ENCODE measurements at places on chromosomes 7 and 10. TPM values are rescaled to one million over a fixed set of nuclear protein-coding genes. Genes with fewer than 3 reads are reported as not detected.

The CNNM2 gene
- 6.4 TPM for total RNA-seq

The SLC39A12 gene
- not detected for total RNA-seq

The C7orf57 gene
- not detected for total RNA-seq

The DNAJC12 gene
- total RNA-seq = 2.3 TPM

The FAM25C gene
- total RNA-seq = not detected

The CCDC3 gene
- total RNA-seq = 0.36 TPM

The PCLO gene
- total RNA-seq = under 0.01 TPM

The BTBD16 gene
- total RNA-seq = not detected

The MCM10 gene
- 11.8 TPM for total RNA-seq

The MGMT gene
- total RNA-seq = 11.5 TPM

The RSU1 gene
- total RNA-seq = 134 TPM

The NYAP1 gene
- total RNA-seq = 0.28 TPM

- H3K27ac ChIP-seq = peak overlapping the region; percentile 44
- no peak overlapping the region for H3K4me3 ChIP-seq
- peak; percentile 85 for DNase-seq
- H3K4me1 ChIP-seq = peaks cover 5% of the 10 kb centered on the region
- H3K36me3 ChIP-seq = peaks cover 14% of the 10 kb centered on the region
Measured at GRCh38 chr10:73076360-73077183, 20.1 kb downstream of the P4HA1 start.

DNA sequence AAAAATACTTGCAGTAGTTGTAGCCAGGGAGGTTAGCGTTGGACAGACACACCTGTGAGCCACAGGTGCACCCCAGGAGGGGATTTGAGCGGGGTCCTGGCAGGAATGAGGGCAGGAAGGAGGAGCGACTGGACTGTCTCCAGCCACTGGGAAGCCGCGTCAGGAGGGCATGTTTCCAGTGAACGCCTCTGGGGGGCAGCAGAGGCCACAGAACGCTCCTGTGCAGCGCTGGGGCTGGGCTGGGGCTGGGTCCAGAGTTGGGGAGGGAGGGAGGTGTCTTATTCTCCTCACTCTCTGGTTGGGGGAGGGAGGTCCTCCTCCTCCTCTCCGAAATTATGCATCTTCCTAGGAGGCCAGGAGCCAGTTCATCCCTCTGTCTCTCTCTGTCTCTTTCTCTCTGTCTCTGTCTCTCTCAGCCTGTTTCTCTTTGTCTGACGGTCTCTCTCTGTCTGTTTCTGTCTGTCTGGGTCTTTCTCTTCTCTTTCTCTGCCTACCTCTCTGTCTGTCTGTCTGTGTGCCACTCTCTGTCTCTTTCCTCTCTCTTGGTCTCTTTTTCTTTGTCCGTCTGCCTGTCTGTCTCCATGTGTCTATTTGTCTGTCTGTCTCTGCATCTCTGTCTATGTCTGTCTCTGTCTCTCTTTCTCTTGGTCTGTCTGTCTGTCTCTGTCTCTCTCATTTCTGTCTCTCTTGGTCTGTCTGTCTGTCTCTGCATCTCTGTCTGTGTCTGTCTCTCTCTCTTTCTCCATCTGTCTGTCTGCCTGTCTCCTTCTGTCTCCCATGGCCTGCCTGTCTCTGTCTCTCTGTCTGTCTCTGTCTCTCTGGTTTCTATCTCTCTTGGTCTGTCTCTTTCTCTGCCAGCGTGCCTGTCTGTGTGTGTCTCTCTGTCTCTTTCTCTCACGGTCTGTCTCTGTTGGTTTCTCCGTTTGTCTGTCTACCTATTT, 9.9 kb upstream of the PSMG3 start:
- no peaks in the 10 kb centered on the region for H3K36me3 ChIP-seq
- DNase-seq = peak; percentile 32
- no peak overlapping the region for H3K27ac ChIP-seq
- H3K4me3 ChIP-seq = no peak overlapping the region

DNA sequence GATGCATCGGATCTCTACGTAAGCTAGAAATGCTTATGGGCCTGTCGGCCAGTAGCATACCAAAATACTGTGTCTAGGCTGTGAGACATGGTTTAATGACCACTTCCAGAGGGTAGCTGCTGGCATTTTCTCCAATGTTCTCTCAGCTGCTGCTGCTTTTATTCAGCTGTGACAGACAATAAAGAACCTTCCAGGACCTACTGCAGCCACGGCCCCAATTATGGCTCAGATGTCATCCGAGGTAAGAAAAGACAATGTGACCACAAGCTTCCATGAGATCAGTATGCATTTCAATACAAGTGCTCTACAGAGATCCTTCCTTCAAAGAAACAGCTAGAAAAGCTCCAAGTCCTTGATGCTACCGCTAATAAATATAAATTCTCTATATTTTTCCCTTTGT, 256.2 kb downstream of the SDHAF3 start:
- no peaks in the 10 kb centered on the region for H3K36me3 ChIP-seq
- no peak overlapping the region for H3K27ac ChIP-seq
- no peaks in the 10 kb centered on the region for H3K4me1 ChIP-seq
- H3K4me3 ChIP-seq = no peak overlapping the region

GRCh38 chr10:82228701-82229100, 353.7 kb downstream of the NRG3 start:
- H3K4me3 ChIP-seq = no peak overlapping the region
- DNase-seq = no peak
- H3K4me1 ChIP-seq = no peaks in the 10 kb centered on the region
- H3K27me3 ChIP-seq = no peaks in the 10 kb centered on the region
- no peak overlapping the region for H3K27ac ChIP-seq

DNA sequence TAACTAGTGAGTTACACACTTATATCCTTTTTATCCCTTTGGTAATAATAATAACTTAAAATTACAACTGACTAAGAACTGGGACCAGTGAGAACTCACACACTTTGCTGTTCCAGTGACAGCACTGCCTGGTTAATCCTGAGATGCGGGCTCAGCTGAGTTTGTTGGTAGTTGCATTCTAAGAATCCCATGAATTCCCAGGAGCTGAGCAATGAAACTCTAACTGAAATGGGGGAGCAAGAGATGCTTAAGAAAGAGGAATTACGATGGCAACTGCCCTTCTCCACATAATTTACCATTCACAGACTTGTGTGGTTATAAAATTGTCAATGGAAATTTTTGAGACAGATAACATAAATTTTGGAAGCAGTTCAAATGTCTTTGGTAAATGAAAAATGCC, 659.4 kb downstream of the MAGI2 start:
- no peaks in the 10 kb centered on the region for H3K36me3 ChIP-seq
- peak; percentile 82 for DNase-seq
- no peak overlapping the region for H3K27ac ChIP-seq
- H3K4me3 ChIP-seq = no peak overlapping the region
- no peaks in the 10 kb centered on the region for H3K27me3 ChIP-seq

DNA sequence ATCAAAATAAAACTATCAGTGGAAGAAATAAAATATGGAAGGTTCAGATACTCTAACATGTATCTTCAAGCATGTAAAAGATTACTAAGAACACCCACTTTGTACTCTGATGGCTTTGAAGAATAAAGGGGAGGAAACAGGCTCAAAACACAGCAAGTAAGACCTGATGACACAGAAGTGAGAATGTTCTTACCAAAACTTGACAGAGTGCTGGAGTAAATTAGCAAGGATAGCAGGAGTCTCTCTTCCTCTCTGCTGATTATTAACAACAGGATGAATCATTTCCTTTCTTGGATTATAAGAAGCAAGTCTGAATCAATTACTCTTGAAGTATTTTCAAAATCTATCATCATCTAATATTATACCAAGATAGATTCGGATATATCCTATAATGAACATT, 47.5 kb downstream of the GLI3 start:
- H3K27ac ChIP-seq = no peak overlapping the region
- H3K4me3 ChIP-seq = no peak overlapping the region
- H3K36me3 ChIP-seq = no peaks in the 10 kb centered on the region

DNA sequence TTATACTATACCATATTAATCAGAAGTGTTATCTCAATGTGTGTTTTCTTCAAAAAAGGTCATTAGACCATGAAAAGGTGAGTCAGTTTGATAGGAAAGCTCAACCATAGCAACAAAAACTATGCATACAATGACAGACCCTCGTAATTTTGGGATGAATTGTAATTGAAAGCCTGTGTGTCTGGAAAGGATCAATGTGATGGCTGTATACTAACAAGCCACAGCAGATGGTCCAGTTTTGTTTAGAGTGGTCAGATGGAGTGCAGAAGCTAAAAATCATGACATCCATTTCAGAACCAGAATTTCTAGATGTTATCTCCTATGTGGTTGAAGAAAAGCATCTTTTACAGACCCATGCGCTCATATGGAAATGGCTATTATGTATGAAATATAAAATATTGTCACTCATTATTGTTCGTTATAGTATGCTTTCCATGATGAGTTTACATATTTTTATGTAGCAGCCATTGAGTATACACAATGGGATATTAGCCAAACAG, 88.3 kb upstream of the CNTNAP2 start:
- DNase-seq = no peak
- no peak overlapping the region for H3K27ac ChIP-seq
- no peaks in the 10 kb centered on the region for H3K4me1 ChIP-seq
- H3K4me3 ChIP-seq = no peak overlapping the region

- no peaks in the 10 kb centered on the region for H3K36me3 ChIP-seq
- H3K4me1 ChIP-seq = peaks cover 6% of the 10 kb centered on the region
- H3K27me3 ChIP-seq = peaks cover 42% of the 10 kb centered on the region
- H3K4me3 ChIP-seq = no peak overlapping the region
- no peak for DNase-seq
Measured at GRCh38 chr10:119479532-119479931, 63.0 kb downstream of the RGS10 start.

DNA sequence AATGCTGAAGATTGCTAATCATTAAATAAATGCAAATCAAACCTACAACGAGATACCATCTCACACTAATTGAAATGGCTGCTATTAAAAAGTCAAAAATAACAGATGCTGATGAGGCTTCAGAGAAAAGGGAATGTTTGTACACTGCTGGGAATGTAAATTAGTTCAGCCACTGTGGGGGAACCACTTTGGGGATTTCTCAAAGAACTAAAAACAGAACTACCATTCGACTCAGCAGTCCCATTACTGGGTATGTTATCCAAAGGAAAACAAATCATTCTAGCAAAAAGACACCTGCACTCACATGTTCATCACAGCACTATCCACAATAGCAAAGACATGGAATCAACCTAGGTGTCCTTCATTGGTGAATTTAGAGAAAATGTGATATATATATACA, 379.0 kb upstream of the CNTNAP2 start:
- no peaks in the 10 kb centered on the region for H3K27me3 ChIP-seq
- no peak overlapping the region for H3K4me3 ChIP-seq
- DNase-seq = no peak
- no peaks in the 10 kb centered on the region for H3K36me3 ChIP-seq
- H3K4me1 ChIP-seq = no peaks in the 10 kb centered on the region

- peaks cover 3% of the 10 kb centered on the region for H3K4me1 ChIP-seq
- no peaks in the 10 kb centered on the region for H3K27me3 ChIP-seq
- peak; percentile 82 for DNase-seq
- H3K4me3 ChIP-seq = peak overlapping the region; percentile 71
Measured at GRCh38 chr10:73095481-73096021, 1.1 kb downstream of the P4HA1 start.

GRCh38 chr10:133378251-133379096, 588 bp upstream of the PAOX start:
- H3K27ac ChIP-seq = peak overlapping the region; percentile 33
- peaks cover 5% of the 10 kb centered on the region for H3K4me1 ChIP-seq
- H3K4me3 ChIP-seq = peak overlapping the region; percentile 72
- peak; percentile 32 for DNase-seq

DNA sequence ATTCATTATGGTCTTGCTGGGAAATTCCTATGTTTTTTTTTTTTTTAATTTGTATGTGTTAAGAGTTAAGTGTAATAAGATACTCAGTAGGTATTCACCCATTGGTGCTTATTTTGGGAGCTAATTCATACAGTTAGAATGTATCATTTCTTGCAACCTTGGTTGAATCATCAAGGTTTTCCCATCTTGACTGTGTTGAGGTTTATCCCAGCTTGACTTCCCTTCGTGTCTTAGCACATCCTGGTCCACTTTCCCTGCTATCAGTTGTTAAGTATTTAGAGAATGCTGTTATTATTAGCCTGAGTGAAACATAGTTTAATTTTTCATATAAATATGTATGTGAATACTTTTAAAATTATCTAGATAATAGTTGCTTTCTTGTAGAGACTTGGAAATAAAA, 20.8 kb downstream of the RALA start:
- no peaks in the 10 kb centered on the region for H3K27me3 ChIP-seq
- H3K4me3 ChIP-seq = no peak overlapping the region
- peaks cover 2% of the 10 kb centered on the region for H3K36me3 ChIP-seq
- H3K4me1 ChIP-seq = peaks cover 7% of the 10 kb centered on the region

DNA sequence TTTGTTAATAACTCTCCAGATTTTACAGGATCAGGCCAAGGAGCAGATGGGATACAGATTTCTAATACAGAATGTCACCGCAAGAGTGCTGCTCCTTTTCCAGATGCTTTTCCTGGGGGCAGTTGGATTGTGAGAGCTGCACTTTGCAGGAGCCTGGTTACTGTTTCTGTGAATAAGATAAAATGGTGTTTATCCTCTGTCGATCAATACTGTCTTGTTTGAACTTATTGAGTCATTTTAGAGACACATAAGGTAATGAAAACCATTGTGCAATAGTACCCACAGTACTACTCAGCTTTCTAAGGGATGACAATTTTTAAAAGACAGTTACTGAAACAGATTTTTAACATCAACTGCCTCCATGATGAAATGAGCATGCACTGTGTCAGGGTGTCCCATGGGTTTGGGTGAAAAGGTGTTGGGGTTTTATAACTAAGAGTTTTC, 2.9 kb downstream of the A1CF start:
- no peaks in the 10 kb centered on the region for H3K36me3 ChIP-seq
- no peak overlapping the region for H3K27ac ChIP-seq
- no peaks in the 10 kb centered on the region for H3K4me1 ChIP-seq
- no peak overlapping the region for H3K4me3 ChIP-seq

DNA sequence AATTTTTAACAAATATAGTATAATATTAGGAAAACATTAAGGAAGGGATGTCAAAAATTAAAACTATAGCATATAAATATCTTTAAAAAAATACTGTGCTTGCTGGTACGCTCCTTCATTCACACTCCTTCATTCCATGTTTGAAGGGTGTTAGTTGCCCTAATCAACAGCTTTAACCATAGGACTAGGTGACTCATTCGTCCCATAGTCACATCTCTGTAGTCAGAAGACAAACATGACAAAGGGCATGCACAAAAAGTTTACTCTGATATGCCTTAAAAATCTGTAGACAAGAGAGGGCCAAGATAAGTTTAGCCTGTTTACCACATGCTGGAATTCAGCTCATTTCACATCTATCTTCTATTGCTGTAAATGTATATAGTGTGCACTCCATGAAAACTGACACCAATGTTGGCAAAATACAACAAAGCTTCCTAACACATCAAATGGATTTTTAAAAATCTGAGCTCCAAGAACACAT, 646 bp downstream of the FAM13C start:
- H3K36me3 ChIP-seq = no peaks in the 10 kb centered on the region
- peak overlapping the region; percentile 73 for H3K27ac ChIP-seq
- peak overlapping the region; percentile 84 for H3K4me3 ChIP-seq
- peak; percentile 4 for DNase-seq
- no peaks in the 10 kb centered on the region for H3K27me3 ChIP-seq

DNA sequence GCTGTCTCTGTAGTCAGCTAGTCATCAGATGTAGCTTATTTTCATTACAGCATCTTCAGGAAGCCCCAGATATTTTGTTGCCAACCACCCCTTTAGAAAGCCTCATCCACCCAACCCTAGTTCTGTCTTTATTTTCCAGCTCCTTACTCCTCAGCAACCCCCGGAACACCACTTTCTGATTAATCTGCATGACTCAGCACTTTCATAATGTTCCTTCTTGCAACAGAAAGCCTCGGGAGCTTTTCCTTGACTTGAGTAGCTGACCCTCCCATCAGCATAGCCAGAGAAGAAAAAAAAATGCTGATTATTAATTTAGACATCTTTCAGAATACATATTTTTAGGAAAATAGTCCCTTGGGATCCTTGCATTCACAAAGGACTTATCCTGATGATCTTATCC, 244.0 kb upstream of the CXCL12 start:
- no peak overlapping the region for H3K4me3 ChIP-seq
- H3K4me1 ChIP-seq = peaks cover 8% of the 10 kb centered on the region
- DNase-seq = peak; percentile 86
- H3K36me3 ChIP-seq = no peaks in the 10 kb centered on the region
- no peaks in the 10 kb centered on the region for H3K27me3 ChIP-seq
- peak overlapping the region; percentile 76 for H3K27ac ChIP-seq

All from IMR-90 (cell line).